ENCODE measurements at places on chromosomes 1 and 21. TPM values are rescaled to one million over a fixed set of nuclear protein-coding genes. Genes with fewer than 3 reads are reported as not detected.

GRCh38 chr1:226400519-226401354, 7.2 kb downstream of the PARP1 start:
- H3K27ac ChIP-seq = no peak overlapping the region
- H3K4me1 ChIP-seq = peaks cover 15% of the 10 kb centered on the region
- H3K36me3 ChIP-seq = 0 out of 2 replicates have a peak, but pooled peaks cover 7% of the 10 kb centered on the region
- no peak for DNase-seq
- H3K4me3 ChIP-seq = no peak overlapping the region

- no peaks in the 10 kb centered on the region for H3K36me3 ChIP-seq
- H3K27ac ChIP-seq = no peak overlapping the region
- peaks cover 7% of the 10 kb centered on the region for H3K4me1 ChIP-seq
- H3K27me3 ChIP-seq = no peaks in the 10 kb centered on the region
- no peak overlapping the region for H3K4me3 ChIP-seq
- peak; percentile 56 for DNase-seq
These were observed 2.5 kb downstream of the PRKACB start for GRCh38 chr1:84146411-84147032.

The CD52 gene
- 1.2 TPM for total RNA-seq

- no peak overlapping the region for H3K4me3 ChIP-seq
- no peaks in the 10 kb centered on the region for H3K4me1 ChIP-seq
- H3K27ac ChIP-seq = no peak overlapping the region
- no peaks in the 10 kb centered on the region for H3K36me3 ChIP-seq
- no peak for DNase-seq
These were observed 325.1 kb downstream of the CAMTA1 start for GRCh38 chr1:7110321-7110720.

The SHE gene
- total RNA-seq = not detected

GRCh38 chr1:86289161-86289560, 107.0 kb downstream of the ODF2L start:
- H3K36me3 ChIP-seq = no peaks in the 10 kb centered on the region
- H3K4me1 ChIP-seq = no peaks in the 10 kb centered on the region
- no peak overlapping the region for H3K4me3 ChIP-seq
- H3K27me3 ChIP-seq = no peaks in the 10 kb centered on the region
- no peak for DNase-seq

- H3K27ac ChIP-seq = no peak overlapping the region
- DNase-seq = no peak
- no peaks in the 10 kb centered on the region for H3K27me3 ChIP-seq
- no peaks in the 10 kb centered on the region for H3K36me3 ChIP-seq
- peaks cover 28% of the 10 kb centered on the region for H3K4me1 ChIP-seq
These were observed 73.9 kb downstream of the MORN1 start for GRCh38 chr1:2317230-2318065.

The RNU1-1 gene
- total RNA-seq = 3,235 TPM

GRCh38 chr1:34460193-34460592, 283.5 kb downstream of the C1orf94 start:
- no peak overlapping the region for H3K4me3 ChIP-seq
- no peak overlapping the region for H3K27ac ChIP-seq
- no peaks in the 10 kb centered on the region for H3K36me3 ChIP-seq

GRCh38 chr1:235160383-235160956, 580 bp downstream of the RBM34 start:
- peak overlapping the region; percentile 85 for H3K27ac ChIP-seq
- H3K4me1 ChIP-seq = peaks cover 16% of the 10 kb centered on the region
- H3K27me3 ChIP-seq = no peaks in the 10 kb centered on the region
- H3K36me3 ChIP-seq = peaks cover 18% of the 10 kb centered on the region

The HUNK gene
- not detected for total RNA-seq

- H3K27ac ChIP-seq = 0 out of 2 replicates have a peak overlapping the region, but pooled peaks have one; percentile 29
- DNase-seq = no peak
- H3K4me3 ChIP-seq = peak overlapping the region; percentile 88
- H3K27me3 ChIP-seq = no peaks in the 10 kb centered on the region
- H3K36me3 ChIP-seq = no peaks in the 10 kb centered on the region
- peaks cover 17% of the 10 kb centered on the region for H3K4me1 ChIP-seq
These were observed 553 bp downstream of the TTC3 start for GRCh38 chr21:37073417-37074196.

The UHMK1 gene
- 49.5 TPM for total RNA-seq

The ST6GALNAC5 gene
- total RNA-seq = 0.24 TPM

The FCRL2 gene
- total RNA-seq = not detected

The PARS2 gene
- 13.4 TPM for total RNA-seq

- no peaks in the 10 kb centered on the region for H3K27me3 ChIP-seq
- no peaks in the 10 kb centered on the region for H3K36me3 ChIP-seq
- no peak overlapping the region for H3K4me3 ChIP-seq
- DNase-seq = no peak
- H3K27ac ChIP-seq = no peak overlapping the region
- H3K4me1 ChIP-seq = no peaks in the 10 kb centered on the region
These were observed 127.6 kb downstream of the MRPS6 start for GRCh38 chr21:34201001-34201400.

Data from PC-9 (cell line).